CD8-positive, alpha-beta memory T cell (primary cell): ENCODE measurements at places on chromosomes 3 and 15. TPM values are rescaled to one million over a fixed set of nuclear protein-coding genes. Genes with fewer than 3 reads are reported as not detected.

The BDH1 gene
- polyA plus RNA-seq: 21.4 TPM

The FILIP1L gene
- 0.12 TPM for polyA plus RNA-seq

The PLAAT1 gene
- polyA plus RNA-seq: not detected

The SAMMSON gene
- not detected for polyA plus RNA-seq
